ENCODE measurements at places on chromosomes 6 and 20.

DNA sequence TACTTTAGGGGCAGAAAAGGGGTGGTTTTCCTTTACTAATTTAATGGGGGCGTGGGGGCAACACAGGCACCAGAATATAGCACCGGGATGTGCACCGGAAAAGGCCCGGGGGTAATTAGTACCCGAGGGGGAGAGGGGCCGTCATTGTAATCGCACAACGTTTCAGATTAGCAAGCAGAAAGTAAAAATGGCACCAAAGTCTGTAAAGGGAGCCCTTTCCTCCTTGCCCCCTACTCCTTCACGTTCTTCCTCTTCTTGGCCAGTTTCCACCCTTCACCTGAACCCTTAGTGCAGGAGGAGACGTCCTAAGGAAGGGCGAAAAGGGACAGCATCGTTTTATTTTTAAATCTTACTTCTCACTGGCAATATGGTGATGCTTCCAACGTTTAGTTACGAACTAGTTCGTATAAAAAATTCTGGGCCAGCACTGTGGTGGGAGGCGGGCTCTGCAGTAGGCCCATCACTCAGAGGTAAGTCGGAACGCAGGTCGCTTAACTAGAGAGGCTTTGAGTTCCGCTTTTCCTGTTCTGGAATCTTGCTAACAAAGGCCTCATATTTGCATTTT, 742 bp upstream of the CEP85L start:
- no peak for DNase-seq

DNA sequence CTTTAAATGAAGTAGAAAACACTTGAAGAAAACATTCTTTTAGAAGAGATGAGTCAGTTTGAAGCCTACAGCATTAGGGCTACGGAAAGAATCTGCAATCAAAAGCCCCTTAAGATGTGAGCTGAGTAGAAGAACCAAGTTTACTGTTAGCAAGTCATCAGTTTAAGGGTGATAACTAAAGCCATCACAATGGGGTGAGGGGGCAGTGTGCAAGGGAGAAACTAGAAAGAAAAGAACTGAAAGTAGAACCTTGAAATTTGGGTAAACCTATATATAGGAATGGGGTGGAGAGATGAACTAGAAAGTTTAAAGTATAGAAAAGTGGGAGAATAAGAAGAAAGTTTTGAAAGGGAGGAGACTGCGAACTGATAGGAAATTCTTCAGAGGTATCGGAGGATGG, 212.9 kb downstream of the COL19A1 start:
- no peak for DNase-seq

GRCh38 chr20:57649617-57650015, 29.4 kb upstream of the ZBP1 start:
- DNase-seq: no peak

GRCh38 chr6:170471491-170471890, 81.6 kb downstream of the PSMB1 start:
- DNase-seq: no peak

DNA sequence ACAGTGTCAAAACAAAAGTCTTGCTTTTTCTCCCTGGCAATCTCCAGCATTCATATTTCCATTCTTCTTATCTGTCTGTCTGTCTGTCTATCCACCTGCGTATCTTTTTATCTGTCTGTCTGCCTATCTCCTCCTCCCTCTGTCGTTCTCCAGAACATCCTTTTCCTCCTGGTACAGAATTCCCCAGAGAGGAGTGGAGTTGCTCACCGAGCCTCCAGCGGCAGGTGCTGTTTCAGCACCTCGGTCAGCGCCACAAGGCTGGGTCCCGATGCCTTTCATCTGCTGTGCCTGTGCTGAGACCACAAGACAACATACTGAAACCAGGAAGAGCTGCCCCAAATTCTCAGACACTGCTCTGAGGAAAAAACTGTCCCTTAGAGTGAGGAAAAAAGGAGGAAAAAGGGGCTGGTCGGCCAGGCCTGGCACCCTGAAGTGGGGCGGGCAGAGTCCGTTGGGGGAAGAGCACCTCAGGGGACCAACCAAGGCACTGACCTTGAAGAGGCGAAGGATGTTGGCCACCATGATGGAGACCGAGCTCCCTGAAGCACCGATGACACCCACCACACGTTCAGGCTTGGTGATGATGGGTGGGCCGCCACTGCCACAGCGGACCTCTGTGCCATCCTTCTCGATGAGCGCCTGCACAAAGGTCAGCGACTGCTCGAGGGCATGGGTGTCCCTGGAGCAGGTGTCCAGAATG, 13.3 kb downstream of the GRM4 start:
- DNase-seq: no peak
